Activated gamma-delta T cell treated with anti-CD3 and anti-CD28 coated beads, Interleukin-2, amount 50 U/mL, for 16 hours (primary cell): ENCODE measurements at places on chromosomes 11 and 22.
A peak's percentile ranks its signal among the peaks of the same experiment; 100 is the strongest.

DNA sequence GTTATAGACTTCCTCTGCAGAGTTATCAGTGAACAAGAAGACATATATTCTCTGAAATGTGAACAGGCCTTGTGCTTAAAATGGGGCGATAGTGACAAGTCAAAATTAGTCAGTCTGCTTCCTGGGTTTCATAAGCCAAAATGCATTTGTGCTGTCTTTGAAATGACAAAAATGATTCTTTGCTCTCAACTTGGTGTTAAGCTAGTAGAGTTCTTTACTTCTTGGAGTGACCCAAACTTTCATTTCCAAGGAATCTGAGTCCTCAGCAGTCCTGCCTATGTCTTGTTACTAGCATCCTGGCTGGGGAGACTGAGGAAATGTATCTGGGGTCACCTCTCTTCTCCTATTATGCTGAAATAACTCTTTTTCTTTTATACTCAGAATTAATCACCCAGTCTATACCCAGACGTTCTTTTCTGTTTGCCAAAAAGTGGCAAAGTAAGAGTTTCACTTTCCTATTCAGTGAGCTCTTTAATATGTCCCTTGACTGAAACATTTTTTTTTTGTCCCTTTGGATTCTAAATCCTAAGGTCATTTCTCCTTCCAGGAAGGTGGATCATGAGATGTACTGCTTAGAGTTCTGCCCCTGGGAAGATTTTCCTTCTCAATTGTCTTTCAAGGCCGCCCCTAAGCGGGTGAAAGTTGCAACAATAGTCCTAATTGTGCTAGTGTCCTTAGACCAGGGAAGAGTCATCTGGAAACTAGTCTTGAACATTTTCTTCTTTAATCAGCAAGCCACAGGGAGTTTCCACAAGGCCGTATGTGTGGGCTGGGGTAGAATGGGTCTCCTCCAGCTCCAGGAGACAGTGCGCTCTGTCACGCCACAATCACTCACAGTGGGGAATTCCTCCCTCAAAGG is 53.0 kb upstream of the RDX start:
- peak; percentile 18 for DNase-seq

DNA sequence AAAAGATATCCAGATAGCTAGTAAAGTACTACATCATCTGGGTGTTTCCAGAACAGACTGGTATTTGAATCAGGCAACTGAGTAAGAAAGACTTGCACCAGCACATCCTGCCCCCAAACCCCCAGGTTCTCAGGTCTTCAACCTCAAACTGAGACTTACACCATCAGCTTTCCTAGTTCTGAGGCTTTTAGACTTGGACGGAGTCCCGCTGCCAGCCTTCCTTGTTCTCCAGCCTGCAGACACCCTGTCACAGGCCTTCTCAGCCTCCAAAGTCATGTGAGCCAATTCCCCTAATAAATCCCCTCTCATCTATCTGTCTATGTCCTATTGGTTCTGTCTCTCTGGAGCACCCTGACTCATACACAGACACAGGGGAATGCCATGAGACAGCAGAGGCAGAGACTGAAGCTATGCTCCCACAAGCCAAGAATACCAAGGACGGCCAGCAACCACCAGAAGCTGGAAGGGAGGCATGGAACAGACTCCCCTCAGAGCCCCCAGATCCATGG is 10.9 kb downstream of the SMCO4 start:
- DNase-seq = no peak

GRCh38 chr11:93972790-93973189 is 48.4 kb upstream of the HEPHL1 start:
- no peak for DNase-seq

GRCh38 chr11:120959189-120959588 is 64.7 kb upstream of the TBCEL start:
- no peak for DNase-seq

- no peak for DNase-seq
These were observed 38.6 kb upstream of the POGLUT3 start for GRCh38 chr11:108536783-108537182.

DNA sequence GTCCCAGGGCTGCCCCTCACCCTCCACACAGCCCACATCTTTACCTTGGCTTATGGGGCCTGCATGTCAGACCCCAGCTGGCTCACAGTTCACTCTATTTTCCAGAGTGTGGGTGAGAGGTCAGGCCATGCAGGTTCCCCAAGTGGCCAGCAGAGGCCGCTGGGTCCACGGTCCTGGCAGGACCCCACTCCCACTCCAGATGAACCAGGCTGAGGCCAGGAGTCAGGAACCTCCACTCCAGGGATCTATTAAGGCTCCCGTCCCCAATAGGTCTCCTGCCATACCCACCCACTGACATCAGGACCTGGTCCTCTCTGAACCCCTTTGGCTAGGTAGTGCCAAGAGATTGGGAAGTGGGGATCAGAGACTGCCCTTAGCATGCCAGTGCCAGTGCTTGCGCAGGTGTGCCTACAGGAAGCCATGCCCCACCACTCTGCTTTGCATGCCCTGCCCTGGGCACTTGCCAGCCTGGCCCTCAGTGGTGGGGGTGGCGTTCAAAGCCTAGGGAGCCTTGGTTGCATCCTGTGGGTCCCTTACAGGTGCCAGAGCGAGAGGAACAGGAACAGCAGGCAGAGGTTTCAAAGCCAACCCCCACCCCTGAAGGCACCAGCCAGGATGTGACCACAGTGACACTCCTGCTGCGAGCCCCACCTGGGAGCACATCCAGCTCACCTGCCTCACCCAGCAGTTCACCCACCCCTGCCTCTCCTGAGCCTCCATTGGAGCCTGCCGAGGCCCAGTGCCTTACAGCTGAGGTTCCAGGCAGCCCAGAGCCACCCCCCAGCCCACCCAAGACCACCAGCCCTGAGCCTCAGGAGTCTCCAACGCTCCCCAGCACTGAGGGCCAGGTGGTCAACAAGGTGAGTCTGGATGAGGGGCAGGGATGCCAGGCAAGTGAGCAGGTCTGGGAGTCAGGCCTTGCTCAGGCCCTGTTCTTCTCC is 8.3 kb downstream of the SMTN start:
- no peak for DNase-seq

DNA sequence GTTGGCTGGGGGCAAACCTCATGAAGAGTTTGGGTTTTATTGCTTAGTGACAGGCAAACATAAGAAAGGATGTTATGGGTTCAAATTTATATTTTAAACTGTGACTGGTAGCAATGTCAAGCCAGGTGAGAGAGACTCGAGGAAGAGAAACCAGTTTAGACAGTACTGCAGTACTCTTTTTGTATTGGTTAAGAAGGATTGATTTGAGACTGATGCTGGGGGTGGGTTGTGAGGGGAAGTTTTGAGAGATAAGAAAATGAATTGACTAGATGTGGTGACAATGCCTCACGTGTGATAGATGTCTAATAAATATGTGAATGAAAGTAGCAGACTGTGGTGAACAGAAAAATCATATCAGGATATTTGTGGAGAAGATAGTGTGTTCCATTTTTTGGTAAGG is 142.4 kb downstream of the DDX10 start:
- no peak for DNase-seq

GRCh38 chr11:93784935-93785360 is 866 bp downstream of the MED17 start:
- no peak for DNase-seq

- DNase-seq = no peak
These were observed 197.8 kb upstream of the SORL1-AS1 start for GRCh38 chr11:121650351-121651256.

DNA sequence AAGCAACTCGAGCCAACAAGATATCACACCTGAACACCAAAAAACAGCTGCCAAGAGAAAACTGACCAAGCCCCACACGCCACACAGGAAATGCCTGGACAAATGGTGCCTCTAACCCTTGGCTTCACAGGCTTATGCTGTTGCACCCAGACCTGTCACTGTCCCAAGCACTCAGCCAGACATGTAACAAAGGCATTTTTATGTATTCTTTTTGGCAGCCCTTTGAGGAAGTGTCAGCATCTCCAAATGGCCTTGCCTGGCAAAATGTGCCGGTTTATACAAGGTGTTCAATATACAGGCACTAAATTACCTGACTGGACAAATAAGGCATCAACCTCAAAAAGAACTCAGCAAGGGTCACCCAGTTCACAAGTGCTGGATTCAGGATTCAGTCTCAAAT is 6.1 kb downstream of the HDHD5 start:
- no peak for DNase-seq
